ENCODE measurements at places on chromosomes 11 and 22.

DNA sequence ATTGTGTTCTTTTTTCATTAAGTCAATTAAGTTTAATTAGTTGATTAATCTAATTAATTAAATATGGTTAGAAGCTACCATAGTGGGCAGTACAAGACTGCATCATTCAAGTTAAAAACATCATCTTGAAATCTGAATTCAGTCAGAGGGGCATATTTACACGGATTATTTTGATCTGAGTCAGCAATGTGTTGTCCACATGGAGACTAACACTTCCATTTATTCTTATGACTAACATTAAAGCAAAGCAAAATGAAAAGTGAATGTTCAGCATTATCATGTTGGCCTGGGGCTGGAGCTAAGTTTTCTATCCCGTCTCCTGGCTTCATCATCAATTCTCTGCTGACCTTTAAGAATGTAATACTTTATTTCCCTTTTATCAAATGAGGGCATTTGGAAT lies 17.3 kb downstream of the FLI1 start:
- DNase-seq, result no peak

DNA sequence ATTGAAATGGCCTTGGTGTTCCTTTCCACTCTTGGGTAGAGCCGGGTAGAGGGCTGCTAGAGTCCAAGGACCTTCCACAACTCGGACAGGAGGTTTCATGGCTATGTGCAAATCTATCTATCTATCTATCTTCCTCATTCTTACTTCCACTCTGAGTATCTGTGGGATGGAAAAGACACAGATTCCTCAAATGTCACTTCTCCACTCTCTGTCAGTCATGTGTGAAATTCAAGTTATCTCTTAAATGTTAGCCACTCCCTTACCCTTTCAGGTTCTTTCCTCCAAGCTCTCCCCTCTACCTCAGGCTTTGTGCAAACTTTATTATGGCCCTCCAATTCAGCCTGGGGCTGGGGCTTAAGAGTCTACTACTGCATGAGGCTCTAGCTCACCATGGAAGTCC lies 84.3 kb downstream of the GDPD4 start:
- DNase-seq, result no peak

DNA sequence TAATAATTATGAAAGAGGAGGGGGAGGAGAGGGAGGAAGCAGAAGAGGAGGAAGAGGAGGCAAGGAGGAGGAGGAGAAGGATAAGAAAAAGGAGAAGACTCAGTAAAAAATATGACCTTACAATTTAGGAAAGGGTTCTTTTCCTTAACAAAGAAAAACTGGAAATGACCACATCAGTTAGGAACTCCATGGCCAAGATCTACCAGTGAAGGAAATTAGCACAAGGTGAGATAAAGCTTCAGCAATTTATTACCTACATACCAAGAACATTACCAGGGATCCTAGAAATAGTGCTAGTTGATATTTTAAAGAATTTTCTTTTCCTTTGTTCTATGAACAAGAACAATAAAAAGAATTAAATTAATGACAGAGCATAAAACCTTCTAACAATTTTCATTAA lies 172.7 kb downstream of the LRRC4C start:
- DNase-seq, result no peak

DNA sequence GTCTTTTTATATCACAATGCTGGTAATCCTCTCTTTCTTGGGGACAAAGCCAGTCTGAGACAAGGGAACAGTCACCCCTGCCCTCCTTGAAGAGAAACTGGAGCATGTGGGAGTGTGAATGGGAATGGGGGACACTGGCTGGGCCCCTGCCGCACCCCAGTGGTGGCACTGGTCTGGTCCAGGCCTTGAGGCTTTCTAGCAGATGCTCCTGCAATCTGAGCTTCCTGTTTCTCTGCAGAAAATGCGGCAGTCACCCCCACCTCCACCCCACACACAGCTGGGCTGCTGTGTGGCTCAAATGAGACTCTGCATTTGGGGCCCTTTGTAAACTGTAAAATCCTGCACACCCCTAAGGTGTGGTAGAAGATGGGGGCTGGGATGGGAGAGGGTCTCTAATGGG lies 6.6 kb upstream of the MARK2 start:
- no peak for DNase-seq

GRCh38 chr22:18024956-18025720 lies 777 bp upstream of the MICAL3 start:
- no peak for DNase-seq

DNA sequence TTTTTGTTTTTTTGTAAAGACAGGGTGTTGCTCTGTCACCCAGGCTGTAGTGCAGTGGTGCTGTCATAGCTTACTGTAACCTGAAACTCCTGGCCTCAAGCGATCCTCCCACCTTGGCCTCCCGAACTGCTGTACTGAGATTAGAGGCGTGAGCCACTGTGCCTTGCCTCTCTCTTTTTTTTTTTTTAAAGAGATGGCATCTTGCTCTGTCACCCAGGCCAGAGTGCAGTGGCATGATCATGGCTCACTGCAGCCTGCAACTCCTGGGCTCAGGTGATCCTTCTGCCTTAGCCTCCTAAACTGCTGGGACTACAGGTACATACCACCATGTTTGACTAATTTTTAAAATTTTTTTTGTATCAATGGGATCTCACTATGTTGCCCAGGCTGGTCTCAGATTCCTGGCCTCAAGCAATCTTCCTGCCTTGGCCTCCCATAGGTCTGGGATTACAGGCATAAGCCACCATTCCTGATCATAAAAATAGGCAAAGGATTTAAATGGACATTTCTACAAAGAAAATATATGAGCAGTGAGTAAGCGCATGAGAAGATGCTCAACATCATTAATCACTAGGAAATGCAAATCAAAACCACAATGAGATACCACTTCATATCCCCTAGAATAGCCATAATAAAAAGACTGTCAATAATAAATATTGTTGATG lies 17.3 kb upstream of the CLNS1A start:
- DNase-seq, result no peak
